ENCODE measurements at places on chromosomes 11 and 22.

- DNase-seq: no peak
Observed at GRCh38 chr11:73259406-73260126, 12.6 kb upstream of the P2RY6 start.

- DNase-seq: peak; percentile 84
Observed at GRCh38 chr11:587978-588380, 11.7 kb downstream of the PHRF1 start.

DNA sequence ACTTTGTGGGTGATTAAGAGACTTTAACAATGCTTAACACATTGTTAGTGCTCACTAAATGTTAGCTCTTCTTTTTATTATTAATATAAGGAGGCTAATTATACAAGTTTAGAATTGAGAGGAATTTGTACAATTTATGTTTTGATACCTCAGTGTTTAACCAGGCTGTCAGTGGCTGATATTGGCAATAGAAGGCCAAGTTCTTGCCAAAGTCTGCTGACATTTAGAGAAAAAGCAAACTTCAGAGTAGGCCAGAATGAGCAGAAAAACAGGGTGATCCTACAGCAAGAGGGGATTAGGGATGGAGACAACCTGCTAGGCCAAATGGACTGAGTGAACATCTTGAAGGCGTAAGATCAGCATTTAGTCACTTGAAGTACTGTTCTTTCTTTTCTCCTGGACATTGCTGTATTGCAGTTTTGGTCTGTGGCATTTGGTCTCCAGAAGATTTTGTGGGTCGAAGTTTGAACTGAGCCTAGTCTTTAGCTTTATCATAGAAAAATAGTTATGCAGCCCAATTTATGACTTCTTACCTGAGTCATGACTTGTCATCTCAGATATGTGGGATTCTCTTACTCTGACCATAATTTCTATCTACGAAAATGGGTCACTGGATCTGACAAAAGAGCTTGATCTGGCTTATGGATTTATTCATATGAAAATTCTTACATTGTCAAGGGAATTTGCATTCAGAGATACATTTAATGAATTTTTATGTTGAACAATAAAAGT is 9.0 kb downstream of the TRIM44 start:
- no peak for DNase-seq

GRCh38 chr11:83723999-83724398 is 437.8 kb upstream of the CCDC90B start:
- DNase-seq: peak; percentile 13

DNA sequence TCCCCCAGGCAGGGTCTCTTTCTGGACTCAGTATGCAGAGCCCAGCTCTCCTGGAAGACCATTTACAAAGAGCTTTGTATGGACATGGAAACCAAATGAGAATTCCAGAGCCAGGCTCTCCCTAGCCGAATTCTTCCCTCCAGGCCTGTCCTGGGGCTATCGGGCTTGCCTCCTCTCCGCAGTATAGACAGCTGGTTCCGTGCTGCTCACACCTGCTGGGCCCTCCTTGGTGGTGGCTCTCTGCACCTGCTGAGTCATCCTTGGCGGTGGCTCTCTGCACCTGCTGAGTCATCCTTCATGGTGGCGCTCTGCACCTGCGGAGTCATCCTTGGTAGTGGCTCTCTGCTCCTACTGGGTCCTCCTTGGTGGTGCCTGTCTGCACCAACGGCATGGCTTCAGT is 743.5 kb downstream of the BRD1 start:
- DNase-seq: peak; percentile 10

DNA sequence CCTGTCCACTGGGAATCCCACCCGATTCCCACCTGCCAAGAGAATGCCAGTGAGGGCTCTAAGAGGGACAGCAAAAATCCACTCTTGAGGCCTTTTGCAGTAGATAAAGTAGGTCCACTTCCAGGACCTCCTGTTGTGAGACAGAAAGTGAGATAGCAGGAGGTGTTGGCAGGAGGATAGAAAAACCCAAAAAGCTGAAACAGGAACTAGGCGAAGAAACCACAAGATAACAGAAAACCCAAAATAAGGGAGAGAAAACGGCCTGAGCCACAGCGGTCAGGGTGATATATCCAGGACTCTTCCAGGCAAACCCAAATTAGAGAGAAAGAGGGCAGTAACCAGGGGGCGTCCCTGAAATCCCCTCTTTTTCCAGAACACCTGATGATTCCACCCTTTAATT is 79.7 kb upstream of the LINC01488 start:
- no peak for DNase-seq

GRCh38 chr11:128553662-128554362 is 33.5 kb downstream of the ETS1 start:
- DNase-seq: no peak

DNA sequence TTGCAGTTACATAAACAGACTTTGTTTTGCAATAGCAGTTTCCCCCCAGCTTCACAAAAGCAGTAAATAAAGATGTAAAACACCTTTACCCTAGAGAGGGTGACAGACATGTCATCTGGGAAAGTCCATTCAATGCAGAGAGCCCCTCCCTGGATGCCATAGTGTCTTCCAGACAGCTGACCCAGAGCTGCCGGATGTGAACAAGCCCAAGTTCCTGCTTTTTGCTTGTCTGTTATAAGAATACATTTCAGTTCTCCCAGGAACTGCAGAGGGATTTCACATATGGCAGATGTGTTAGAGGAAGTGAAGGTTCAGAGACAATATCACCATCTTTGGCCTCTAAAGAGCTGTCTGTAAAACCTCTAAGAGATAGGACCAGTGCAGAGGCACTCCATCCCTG is 48.9 kb downstream of the RELT start:
- no peak for DNase-seq

DNA sequence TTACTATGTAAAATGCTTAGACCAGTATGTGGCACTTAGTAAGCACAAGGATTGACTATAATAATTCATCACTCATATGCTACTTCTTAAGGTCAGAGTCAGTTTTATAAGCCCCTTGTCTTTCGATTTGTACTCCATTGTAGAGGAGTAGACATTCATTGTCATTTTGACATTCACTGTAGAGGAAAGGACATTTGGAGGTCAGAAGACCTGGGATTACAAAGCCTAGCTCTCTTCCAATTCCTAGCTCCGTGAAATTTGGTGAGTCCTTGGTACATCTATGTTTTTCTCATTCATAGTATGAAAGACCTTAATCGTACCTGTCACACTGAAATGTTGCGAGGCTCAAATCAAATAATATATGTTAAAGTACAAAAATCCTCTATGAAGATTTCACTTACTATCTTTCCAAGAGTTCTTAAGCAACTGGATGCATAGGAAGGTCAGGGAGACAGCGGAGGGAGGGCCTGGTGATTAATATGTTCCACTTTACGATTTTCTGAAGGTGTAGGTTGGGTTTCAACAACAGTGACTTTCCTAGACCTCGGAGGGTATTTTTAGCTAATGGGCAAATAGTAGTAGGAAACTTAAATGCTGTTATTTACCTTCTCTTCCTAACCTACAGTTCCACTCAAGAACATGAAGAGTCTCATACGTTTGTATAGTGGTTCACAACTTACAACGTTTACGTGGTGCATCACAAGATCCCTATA is 1.4 kb upstream of the EMSY start:
- peak; percentile 14 for DNase-seq

GRCh38 chr11:13247606-13248296 is 29.8 kb upstream of the BMAL1 start:
- DNase-seq: no peak

- DNase-seq: no peak
Observed at GRCh38 chr22:29503811-29504372, 23.9 kb downstream of the NEFH start.

DNA sequence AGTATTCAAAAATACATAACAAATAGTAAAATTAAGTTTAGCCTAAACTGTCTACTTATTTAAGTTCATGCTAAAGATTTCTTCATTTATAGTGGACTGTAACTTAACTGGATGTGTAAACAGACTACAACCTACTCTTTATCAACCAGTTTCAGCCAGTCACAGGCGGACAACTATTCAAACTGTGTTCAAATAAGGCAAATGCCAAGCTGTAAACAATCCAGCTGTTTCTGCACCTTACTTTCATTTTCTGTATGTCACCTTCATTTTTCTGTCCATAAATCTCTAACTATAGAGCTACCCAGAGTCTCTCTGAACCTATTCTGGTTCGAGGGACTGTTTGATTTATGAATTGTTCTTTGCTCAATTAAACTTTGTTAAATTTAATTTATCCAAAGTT is 992.8 kb downstream of the DLG2 start:
- DNase-seq: no peak

DNA sequence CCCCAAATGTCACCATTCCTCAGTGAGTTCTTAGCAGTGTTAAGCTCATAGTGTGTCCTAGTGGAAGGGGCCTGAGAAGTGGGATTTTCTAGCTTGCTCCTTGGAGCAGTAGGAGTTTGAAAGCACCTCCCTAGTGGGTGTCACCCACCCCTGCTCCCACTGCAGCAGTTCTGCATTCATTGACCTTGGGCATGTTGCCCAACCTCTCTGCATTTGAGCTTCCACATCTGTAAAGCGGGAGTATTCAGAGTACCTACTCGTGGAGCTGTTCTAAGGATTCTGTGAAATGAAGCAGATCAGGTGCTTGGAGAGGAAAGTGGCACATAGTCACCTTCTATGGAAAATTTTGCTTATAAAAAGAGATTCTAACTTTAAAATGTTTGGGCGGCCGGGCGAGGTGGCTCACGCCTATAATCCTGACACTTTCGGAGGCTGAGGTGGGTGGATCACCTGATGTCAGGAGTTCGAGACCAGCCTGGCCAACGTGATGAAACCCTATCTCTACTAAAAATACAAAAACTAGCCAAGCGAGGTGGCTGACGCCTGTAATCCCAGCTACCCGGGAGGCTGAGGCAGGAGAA is 16.9 kb downstream of the LMO2 start:
- DNase-seq: no peak

DNA sequence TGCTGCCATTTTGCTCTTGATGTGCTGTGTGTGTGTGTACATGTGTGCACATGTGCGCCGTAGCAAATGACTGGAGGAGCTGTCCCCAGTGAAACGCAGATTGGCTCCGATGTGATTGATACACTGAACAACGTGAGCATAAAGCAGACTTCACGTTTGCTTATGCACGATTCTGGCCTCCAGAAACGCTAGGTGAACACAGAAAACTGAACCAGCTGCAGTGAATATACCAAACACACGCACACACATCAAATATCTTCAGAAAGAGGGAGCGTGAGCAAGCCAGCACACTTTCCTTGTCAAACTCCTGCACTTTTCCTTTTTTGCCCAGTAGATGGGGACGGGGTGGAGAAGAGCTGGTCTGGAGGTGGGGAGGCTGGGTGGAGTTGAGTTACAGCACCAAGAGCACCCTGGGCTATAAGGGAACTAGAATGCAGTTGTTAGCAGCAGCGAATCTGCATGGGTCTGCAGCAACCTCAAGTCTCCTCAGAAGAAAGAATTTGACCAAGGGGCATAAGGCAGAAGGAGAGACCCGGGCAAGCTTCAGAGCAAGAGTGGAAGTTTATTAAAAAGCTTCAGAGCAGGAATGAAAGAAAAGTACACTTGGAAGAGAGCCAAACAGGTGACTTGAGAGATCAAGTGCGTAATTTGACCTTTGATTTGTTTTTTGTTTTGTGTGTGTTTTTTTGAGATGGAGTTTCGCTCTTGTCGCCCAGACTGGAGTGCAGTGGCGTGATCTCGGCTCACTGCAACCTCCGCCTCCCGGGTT is 77.8 kb upstream of the CADM1 start:
- DNase-seq: no peak

DNA sequence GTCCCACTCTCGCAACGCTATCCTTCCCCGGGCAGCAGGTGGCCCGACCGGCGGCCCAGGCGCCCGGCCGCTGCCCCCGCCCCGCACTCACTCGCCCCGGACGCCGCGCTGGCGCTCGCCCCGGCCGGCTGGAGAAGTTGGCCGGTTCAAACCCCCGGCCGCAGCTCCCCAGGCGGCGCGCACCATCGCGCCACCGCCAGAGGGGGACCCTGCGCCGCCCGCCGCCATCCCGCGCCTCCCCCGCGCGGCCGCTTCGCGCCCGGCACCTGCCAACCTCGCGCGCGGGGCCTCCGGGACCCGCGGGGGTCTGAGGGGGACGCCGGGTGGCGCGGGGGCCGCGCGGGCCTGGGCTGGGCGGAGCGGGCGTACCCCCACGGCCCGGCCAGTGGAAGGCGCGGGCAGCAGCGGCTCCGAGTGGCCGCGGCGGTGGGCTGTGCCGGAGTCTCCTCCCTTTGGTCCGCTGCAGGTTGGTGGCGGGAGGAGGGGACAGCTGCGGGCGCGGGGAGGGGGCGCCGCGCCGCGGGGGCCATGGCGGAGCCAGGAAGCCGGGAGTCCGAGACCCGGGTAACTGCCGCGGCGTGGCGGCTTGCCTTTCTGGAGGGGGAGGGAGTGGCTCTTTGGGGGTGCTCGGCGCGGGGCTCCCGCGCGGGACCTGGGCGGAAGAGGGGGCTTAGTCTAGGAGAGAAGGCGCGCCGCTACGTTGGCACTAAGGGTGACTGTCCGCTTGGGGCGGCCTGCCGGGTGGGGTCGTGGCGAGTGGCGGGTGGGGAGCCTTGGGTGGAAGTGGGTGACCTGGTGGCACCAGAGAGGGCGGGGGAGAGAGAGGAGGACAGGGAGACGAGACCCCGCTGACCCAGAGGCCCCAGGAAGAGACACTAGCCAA is at the start of the genes MPST and TST:
MPST (plus strand) TSS at position 434 of the 883 bp plus-strand sequence; CDS start at position 529, 95 bp downstream.
TST (minus strand) TSS at position 139 of the 883 bp plus-strand sequence. CDS start 715 bp downstream, outside the sequence.
- peak; percentile 50 for DNase-seq

DNA sequence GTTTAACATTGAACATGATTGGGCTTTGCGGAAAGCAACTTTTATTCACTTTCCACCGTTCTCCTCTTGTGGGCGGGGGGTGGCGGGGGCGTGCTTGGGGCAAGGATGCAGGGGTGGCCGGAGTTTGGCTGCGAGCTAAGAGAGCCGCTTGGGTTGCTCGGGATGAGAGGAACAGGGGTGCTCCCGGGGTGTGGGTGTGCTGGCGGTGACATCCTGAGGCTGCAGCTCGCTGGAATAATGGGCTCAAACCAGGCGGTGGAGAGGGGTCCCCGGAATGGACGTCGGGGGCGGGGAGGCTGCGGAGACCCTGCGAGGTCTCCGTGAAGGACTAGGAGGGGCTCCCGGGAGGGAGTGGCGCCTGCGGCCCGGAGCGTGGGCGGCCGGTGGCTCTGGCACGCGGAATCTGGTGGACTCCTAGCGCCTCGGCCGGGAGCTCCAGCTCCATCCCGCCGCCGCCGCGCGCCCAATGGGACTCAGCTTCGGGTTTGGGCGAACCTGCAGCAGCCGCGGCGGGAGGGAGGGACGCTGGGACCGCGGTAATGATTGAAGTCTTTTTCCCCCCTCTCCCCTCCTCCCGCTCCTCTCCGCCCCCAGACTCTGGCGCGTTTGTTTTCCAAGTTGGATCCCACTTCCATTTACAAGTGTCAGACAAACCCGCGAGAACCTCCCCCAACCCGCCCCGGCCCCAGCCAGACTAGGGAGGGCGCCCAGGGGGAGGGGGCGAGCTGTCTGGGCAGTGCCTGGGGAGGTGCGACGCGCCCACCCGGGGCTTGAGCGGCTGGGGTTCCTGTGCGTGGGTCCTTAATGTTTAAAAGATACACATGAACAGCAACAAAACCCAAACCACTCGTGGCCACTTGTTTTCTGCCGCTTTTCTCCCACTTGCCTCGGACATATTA is 2.0 kb downstream of the FAT3 start:
- no peak for DNase-seq

DNA sequence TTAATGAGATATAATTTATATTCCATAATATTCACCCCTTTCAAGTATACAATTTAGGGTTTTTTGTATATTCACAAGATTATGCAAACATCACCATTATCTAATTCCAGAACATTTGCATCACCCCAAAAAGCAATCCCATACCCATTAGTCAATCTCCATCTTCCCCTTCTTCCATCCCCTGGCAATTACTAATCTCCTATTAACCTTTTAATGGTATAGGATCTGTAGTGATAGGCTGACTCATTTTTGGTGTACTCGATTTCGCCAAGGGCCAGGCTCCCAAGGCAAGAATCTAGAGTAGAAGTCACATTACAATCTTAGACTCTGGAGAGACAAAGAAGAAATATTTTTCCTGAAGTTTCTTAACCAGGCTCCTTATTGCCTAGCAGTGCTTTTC is 113.4 kb downstream of the GAB2 start:
- DNase-seq: no peak
